ENCODE measurements at places on chromosomes 16 and 17.

DNA sequence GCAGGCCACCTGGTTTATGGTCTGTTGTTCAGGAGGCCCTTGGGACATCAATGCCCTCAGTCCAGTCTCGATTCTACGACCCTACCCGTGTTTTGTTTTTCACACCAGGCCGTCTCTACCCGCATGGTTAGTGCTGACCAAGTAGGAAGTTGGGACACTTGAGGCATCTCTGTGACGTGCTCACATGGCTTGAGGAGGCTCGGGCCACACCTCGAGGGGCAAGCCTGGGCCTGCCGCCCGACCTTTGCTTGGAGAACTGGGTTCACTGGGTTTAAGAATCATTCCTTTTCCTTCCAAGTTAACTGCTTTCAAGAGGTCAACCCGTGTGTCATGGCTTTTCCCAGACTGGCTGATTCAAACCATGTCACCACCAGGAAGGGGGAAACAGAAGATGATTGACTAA lies 86.8 kb downstream of the CMIP start:
- DNase-seq: no peak

GRCh38 chr16:56382459-56382858 lies 42.9 kb downstream of the AMFR start:
- DNase-seq: no peak

DNA sequence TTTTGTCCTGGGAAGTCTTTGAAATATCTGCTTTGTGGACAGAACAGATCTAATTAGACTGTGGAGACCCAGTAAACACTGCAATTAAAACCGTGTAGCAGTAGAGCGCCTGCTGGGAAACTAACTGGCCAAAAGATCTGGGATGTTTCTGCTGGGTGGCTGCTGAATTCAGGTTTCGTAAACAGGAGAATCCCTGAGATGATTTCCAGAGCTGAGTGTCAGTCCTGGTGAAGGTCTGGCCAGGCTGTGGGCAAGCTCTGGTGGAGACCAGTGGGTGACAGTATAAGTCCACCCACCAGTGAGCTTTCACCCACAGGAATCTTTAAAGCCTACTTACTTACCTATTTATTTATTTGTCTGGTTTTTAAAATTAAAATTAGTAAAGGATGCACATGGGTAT lies 257.2 kb downstream of the IRF8 start:
- DNase-seq: no peak

DNA sequence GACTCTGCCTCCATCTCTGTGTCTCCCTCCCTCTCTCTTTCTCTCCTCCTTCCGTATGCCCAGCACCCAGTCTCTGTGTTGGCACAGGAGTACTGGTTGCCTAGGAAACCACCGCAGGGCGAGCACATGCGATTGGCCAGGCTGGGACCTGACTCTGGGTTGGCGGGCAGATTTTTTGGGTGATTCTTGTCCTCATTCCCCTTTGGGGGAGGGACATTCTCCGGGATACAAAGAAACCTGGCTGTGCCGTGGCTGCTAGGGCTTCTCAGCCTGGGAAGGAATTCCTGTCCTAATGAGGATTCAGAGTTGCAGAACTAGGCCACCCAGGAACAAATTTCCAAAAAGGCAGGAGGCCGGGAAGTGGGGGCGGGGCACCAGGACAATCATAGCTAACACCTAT lies 168.9 kb downstream of the SHISA9 start:
- no peak for DNase-seq

DNA sequence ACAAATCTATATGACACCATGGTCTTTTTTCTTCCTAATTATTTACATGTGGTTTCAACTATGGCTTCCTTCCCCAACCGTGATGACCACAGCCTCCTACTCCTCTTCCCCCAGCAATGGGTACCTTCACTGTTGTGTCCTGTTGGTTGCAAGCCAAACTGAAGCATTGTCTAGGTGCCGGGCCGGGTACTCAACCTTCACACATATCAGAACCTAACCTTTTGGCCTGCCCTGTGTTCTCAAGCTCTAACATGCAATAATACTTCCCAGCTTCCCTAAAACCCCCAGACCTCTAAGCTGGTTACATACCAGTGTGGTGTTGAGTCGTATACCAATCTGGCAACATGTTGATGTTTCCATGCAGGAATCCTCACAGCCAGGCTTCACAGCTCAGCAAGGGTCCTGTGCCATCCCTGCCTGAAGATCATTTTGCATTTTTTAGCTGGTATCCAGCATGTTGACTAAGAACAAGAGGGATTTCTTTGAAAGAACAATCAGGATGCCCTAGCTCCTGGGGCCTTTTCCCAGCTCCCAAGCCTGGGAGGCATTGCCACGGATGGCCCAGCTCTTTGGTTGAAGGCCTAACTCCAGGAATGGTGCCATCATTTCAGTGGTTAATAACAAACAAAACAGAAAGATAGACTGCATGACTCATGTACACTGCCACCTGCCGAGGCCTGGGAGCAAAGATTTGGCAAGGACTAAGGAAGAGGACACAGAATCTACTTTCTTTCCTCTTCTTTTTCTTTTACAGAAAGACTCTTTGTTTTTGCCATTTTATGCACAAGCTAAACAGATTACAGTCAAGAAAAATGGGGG lies 373.7 kb upstream of the SALL1 start:
- no peak for DNase-seq

GRCh38 chr17:17566896-17567513 lies 24.5 kb downstream of the PEMT start:
- no peak for DNase-seq

DNA sequence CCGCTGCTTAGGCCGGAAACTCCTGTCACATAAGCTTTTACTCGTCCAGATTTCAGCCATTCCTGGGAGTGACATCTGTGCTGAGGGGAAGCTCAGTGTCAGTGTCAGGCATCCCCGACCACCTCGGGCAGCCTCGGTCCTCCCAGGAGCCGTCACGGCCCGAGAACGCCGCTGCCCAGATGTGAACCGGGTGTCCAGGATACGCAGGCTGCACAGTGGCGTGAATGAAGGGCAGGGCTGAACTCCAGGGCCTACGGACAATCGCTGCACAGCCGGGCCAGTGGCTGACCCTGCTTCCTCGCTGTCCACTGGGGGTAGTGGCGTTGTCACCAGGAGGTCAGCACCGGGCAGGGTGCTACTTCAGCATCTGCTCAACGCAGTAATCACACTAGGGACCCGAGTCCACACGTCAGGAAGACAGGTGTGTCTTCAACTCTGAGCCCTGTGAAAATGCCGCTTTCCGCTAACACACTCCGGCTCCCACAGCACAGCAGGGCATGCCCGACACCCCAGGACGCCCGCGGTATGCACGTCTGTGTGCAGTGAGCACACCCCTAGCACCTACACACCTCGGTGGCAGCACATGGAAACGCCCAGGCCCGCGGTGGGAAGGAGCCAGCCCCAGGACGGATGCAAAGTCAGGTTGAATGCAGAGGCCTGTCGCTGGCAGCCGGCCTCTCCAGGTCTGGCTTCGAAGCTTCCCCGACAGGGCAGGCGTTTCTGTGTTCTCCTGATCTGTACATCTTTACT lies 3.1 kb downstream of the LMF1 start:
- no peak for DNase-seq

All from D341Med (cell line).